Stimulated activated CD4-positive, alpha-beta T cell treated with anti-CD3 and anti-CD28 coated beads, Interleukin-1b, Interleukin-23, amount 100 ng/mL, for 48 hours (primary cell): ENCODE measurements at places on chromosomes 5 and 9.

- DNase-seq: no peak
These were observed 135.0 kb downstream of the STK32A start for GRCh38 chr5:147369742-147370374.

DNA sequence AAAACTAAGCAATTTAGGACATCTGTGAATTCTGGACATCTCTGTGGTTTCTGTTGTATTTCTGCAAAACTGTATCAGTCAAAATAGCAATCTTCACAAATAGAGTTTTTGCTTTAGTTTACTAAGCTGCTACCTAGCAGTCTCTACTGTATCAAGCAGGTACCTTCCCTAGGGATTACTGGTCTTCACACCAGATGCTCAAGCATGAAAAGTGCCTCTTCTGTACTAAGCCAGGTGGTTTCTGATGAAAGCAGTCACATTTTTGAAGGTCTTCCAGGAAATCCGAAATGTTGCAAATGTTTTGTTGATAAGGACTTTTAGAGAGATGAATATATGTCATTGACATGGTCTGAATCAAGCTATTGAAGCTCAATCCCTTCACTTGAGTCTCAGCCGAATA is 540.0 kb downstream of the KCTD16 start:
- no peak for DNase-seq

DNA sequence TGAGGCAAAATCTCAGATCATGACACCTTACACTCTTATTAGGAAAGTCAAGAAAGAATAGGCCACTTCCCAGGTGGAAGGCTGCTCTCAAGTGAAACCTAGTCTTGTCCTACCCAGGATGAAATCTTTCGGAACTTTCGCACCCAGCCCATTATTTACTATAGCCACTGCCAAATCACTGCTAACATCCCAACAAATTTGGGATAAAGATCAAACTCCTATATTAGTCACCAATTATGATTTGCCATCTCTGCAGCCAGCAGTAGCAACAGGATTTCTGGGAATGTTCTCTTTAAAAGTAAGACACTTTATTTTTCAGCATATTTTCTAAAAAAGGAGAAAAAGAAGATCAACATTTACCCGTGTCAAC is 224.6 kb downstream of the GAS1 start:
- no peak for DNase-seq

- DNase-seq: no peak
These were observed 453 bp downstream of the PTRH1 start for GRCh38 chr9:127714951-127715469.

DNA sequence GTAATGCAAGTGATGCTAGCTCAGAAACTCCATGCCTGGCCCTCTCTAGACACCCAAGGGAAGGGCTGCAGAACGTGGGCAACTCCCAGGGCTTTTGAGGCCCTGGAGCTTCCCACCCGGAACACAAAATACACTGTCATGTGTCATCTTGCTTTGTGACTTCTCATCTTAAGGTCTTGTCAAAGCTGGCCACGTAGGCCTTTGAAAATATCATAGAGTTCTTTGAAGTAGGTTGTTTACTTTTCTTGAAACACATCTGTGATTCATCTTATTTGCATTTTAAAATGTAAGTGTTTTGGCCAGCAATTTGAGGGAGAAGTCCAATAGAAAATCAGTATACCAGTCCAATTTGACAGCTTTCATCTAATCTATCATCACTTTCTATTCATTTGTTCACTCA is 40.2 kb upstream of the PALM2AKAP2 start:
- no peak for DNase-seq

DNA sequence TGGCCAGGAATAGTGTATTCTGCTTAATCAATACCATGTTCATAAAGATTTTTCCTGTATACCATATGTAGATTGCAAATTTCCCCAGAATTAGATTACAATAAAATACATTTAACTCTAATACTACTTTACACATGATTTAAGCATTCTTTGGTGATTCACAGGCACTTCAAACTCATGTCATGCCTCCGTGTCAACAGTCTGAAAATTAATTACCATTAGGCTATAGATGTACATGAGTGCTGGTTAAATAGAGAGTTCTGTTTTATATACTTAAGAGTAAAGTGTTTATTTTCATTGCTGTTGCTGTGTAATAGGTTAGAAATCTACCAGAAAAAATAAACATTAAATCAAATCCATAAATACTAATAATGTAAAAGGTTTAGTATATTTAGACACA is 159.8 kb downstream of the ZSWIM6 start:
- DNase-seq: no peak

DNA sequence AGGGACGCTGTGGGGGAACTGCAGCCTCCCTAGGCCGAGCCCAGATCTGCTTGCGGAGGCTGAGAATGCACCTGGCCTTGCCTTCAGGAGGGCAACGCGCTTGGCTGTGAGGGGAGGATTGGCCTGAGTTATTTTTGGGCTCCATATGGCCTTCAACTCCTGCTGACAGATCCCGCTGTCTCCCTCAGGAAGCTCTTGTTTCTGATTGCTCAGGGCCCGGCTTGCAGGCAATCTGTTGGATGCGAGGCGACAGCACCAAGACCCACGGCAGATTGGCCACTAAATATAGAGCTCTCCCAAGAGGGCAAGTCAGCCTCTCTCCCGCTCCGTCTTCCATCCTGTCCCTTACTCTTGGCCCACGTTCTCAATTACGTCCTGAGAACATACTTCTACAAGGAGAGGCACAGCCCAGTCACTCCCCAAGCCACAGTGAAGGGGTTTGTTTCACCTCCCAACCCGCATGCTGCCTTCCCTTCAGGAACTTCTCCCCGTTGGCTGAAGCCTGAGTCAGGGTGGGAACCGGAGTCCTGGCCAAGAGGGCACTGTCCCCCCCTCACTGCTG is 53.6 kb downstream of the RASGEF1C start:
- no peak for DNase-seq

DNA sequence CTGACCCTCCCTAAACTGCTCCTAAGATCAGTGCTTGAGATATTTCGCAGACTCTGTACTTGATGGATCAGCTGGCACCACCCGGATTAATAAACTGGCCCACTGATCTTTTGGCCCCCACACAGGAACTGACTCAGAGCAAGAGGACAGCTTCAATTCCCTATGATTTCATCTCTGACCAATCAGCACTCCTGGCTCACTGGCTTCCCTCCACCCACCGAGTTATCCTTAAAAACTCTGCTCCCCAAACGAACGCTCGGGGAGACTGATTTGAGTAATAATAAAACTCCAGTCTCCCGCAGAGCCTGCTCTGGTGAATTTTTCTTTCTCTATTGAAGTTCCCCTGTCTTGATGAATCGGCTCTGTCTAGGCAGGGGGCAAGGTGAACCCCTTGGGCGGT is 36.5 kb upstream of the CD180 start:
- DNase-seq: no peak

DNA sequence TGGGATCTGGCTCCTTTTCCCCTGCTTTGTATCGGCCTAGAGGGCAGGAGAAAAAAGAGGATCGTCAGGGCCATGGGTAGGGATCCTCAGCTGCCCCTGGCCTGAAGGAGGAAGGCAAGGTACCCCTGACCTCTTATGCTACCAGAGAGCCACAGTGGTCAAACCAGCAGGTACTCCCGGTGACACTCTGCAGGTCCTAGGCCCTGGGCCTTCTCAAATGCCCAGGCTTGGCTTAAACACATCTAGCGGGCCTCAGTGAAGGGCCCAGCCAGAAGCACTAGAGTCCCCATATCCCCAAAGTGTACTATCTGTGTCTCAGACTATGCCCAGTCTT is 3.5 kb downstream of the IRF1 start:
- DNase-seq: no peak

- DNase-seq: no peak
These were observed 196.3 kb downstream of the PSAT1 start for GRCh38 chr9:78493166-78493742.
